ENCODE measurements at places on chromosomes 5 and 9. TPM values are rescaled to one million over a fixed set of nuclear protein-coding genes. Genes with fewer than 3 reads are reported as not detected.

GABBR2 gene
- total RNA-seq, result not detected

CDKN2A gene
- total RNA-seq, result 10.3 TPM

CYLC2 gene
- not detected for total RNA-seq

- H3K36me3 ChIP-seq, result no peaks in the 10 kb centered on the region
- DNase-seq, result no peak
- H3K4me1 ChIP-seq, result no peaks in the 10 kb centered on the region
- no peaks in the 10 kb centered on the region for H3K27me3 ChIP-seq
- no peak overlapping the region for H3K27ac ChIP-seq
Observed at GRCh38 chr9:31541721-31542281, 842.6 kb upstream of the ACO1 start.

DNA sequence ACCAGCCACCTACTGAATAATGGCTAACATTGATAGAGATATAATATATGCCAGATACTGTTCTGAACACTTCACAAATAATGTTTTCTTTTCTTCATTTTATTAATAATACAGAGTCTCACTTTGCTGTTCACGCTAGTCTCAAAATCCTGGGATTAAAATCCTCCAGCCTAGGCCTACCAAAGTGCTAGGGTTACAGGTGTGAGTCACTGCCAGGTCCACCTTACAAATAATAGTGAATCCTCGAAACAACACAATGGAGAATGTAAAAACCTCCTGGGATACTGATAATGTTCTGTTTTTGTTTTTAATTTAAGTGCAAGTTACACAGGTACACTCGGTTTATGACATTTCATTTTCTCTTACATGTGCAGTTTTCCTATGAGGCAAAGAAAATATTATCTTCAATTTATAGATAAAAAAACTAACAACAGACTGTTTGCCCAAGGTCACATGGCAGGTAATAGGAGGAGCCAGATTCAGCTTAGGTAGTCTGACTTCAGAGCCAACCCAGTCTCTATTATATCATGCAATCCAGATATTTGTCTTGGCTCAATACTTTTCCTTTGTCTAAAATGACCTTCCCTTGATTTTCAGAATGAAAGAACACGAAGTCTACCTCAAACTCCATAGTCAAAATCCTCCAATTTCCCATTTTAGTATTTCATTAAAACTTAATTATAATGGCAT lies 7.8 kb downstream of the ZFR start:
- no peaks in the 10 kb centered on the region for H3K36me3 ChIP-seq
- H3K4me1 ChIP-seq, result peaks cover 29% of the 10 kb centered on the region
- no peak overlapping the region for H3K4me3 ChIP-seq
- no peaks in the 10 kb centered on the region for H3K27me3 ChIP-seq

GRCh38 chr9:71985297-71985911 lies 74.0 kb downstream of the C9orf85 start:
- H3K4me3 ChIP-seq, result no peak overlapping the region
- H3K27ac ChIP-seq, result no peak overlapping the region
- H3K36me3 ChIP-seq, result no peaks in the 10 kb centered on the region
- H3K4me1 ChIP-seq, result no peaks in the 10 kb centered on the region

DNA sequence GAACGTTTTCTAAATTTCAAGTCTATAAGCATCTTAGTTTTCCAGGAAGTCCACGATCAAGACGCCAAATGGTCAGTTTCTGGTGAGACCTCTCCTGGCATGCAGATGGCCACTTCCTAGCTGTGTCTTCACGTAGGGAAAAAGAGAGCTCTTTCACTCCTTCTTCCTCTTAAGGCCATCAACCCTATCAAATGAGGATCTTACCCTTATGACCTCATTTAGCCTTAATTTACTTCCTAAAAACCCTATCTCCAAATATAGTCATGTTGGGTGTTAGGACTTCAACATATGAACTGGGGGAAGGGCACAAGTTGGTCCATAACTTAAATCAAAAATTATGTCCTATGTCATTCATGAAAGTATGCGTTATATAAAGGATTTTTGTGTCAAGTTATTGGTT lies 229.5 kb downstream of the ARL15 start:
- H3K27me3 ChIP-seq, result no peaks in the 10 kb centered on the region
- H3K4me3 ChIP-seq, result no peak overlapping the region
- no peaks in the 10 kb centered on the region for H3K36me3 ChIP-seq
- no peak for DNase-seq
- H3K27ac ChIP-seq, result no peak overlapping the region
- no peaks in the 10 kb centered on the region for H3K4me1 ChIP-seq

- DNase-seq, result no peak
- H3K4me3 ChIP-seq, result no peak overlapping the region
- peaks cover 6% of the 10 kb centered on the region for H3K4me1 ChIP-seq
- H3K36me3 ChIP-seq, result no peaks in the 10 kb centered on the region
- no peaks in the 10 kb centered on the region for H3K27me3 ChIP-seq
Observed at GRCh38 chr9:91500509-91501014, 76.9 kb upstream of the NFIL3 start.

GRCh38 chr5:110105692-110106091 lies 416.0 kb downstream of the MAN2A1 start:
- H3K27ac ChIP-seq, result no peak overlapping the region
- DNase-seq, result peak; percentile 48
- H3K36me3 ChIP-seq, result no peaks in the 10 kb centered on the region
- H3K4me3 ChIP-seq, result no peak overlapping the region
- H3K4me1 ChIP-seq, result peaks cover 29% of the 10 kb centered on the region

DNA sequence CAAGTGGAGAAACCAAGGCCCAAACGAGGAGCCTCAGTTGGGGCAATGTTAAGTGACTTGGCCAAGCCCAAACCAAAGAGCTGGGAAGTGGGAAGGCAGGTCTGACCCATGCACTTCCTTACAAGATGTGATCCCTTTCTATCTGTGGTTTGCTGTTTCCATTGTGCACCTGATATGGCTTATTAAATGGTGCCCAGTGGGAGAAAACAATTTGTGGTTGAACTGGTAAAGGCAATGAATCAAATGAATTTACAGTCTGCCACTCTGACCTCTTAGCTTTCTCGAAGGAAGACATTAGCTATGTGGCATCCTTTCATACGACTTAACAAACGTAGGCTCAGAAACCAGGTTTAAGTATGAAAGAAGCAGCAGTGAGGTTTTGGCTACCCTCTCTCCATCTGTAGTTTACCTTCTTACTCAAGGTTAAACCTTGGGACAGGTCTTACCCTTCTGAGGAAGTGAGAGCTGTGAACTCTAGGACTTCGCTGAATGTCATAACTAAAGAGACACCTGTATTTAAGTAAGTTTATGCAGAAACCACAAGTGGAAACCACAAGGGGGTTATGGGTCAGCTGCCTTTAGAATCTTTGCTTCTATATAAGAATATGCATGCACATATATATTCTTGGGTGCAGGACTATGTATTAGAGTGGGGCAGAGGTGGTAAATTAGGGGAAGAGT lies 100.5 kb upstream of the SPATA31D4 start:
- H3K4me1 ChIP-seq, result no peaks in the 10 kb centered on the region
- no peaks in the 10 kb centered on the region for H3K36me3 ChIP-seq
- no peak for DNase-seq
- no peak overlapping the region for H3K27ac ChIP-seq
- no peak overlapping the region for H3K4me3 ChIP-seq

DNA sequence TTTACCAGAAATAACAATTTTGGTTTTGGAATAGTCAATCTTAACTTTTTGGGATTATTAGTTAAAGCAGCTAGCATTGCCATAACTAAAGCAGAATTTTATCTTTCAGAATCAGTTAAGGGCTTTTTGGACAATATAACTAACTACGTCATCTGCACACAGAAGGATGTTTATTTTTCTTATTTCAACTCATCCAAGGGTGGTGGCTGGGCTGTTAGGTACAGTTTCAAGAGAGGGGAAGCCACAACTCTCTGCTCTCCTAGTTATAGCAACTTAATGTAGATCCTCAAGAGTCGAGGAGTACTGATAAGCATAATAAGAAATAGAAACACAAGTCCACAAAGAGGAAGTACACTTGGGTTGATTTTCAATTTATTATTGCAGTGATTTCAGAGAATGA lies 65.6 kb downstream of the ANKRD55 start:
- H3K4me1 ChIP-seq, result peaks cover 32% of the 10 kb centered on the region
- H3K36me3 ChIP-seq, result no peaks in the 10 kb centered on the region
- H3K27me3 ChIP-seq, result no peaks in the 10 kb centered on the region
- DNase-seq, result no peak
- no peak overlapping the region for H3K27ac ChIP-seq
- H3K4me3 ChIP-seq, result no peak overlapping the region

DNA sequence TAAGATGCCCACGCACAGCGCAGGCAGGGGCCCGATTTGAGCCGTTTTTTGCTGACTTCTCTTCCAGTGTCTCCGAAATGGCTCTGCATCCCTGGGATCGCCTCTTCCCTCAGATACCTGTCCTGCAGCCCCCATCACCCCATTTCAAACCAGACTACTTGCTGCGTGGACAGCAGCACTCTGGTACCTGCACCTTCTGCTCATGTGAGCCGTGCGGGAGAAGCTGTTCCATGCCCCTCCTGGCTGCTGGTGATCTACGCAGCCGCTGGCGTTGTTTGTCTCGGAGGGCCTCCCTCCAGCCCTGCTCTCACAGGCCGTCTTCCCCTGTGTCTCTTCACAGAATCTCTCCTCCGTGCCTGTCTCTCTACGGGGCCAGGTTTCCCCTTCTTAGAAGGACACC lies 13.4 kb downstream of the CEP72 start:
- H3K4me1 ChIP-seq, result no peaks in the 10 kb centered on the region
- H3K27ac ChIP-seq, result no peak overlapping the region
- DNase-seq, result no peak
- peaks cover 2% of the 10 kb centered on the region for H3K36me3 ChIP-seq
- no peak overlapping the region for H3K4me3 ChIP-seq
- H3K27me3 ChIP-seq, result no peaks in the 10 kb centered on the region

GRCh38 chr9:133656211-133657119 lies 20.3 kb downstream of the DBH start:
- no peaks in the 10 kb centered on the region for H3K4me1 ChIP-seq
- no peaks in the 10 kb centered on the region for H3K36me3 ChIP-seq
- no peak for DNase-seq
- H3K27ac ChIP-seq, result no peak overlapping the region

DNA sequence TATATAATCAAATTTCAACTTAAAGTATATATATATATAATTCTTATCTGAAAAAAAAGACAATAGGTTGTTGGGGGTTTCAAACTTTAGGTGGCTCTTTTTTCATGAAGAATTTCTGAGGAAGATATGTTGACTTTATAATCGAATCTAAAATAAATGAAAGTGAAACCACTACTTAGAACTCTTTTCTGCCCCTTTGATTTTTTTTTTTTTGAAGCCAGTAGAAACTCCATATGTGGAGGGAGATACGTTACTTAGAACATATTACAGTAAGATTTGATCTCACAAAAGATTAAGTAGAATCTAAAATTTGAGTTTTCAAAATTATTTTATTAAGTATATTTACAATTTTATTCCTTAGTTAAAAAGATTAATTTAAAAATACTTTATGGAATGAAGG lies 96.9 kb downstream of the ATG10 start:
- H3K36me3 ChIP-seq, result no peaks in the 10 kb centered on the region
- no peaks in the 10 kb centered on the region for H3K27me3 ChIP-seq
- H3K4me1 ChIP-seq, result peaks cover 5% of the 10 kb centered on the region
- peak overlapping the region; percentile 14 for H3K4me3 ChIP-seq
- no peak overlapping the region for H3K27ac ChIP-seq

DNA sequence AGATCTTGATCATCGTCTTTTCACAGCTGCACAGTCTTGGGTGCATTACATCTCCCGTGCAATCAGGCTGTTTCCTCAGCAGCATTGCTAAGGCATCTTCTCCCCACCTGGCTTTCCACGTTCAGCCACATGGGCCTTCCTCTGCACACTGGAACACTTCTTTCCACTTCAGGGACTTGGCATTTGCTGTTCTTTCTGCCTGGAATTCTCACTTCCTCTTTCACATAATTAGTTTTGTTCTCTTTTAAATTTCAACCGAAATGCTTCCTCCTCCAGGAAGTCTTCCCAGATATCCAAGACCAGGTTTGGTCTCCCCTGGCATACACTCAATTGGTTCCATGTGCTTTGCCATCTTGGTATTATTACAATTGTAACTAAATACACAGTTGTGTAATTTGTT lies 43.8 kb downstream of the WHRN start:
- DNase-seq, result no peak
- H3K36me3 ChIP-seq, result no peaks in the 10 kb centered on the region
- H3K27ac ChIP-seq, result no peak overlapping the region
- H3K4me1 ChIP-seq, result no peaks in the 10 kb centered on the region

- H3K27me3 ChIP-seq, result no peaks in the 10 kb centered on the region
- no peak for DNase-seq
- no peaks in the 10 kb centered on the region for H3K36me3 ChIP-seq
- H3K4me3 ChIP-seq, result no peak overlapping the region
- H3K27ac ChIP-seq, result no peak overlapping the region
Observed at GRCh38 chr9:3708751-3709150, 182.9 kb upstream of the RFX3 start.

GRCh38 chr5:61228691-61229280 lies 66.5 kb upstream of the SMIM15 start:
- H3K27me3 ChIP-seq, result no peaks in the 10 kb centered on the region
- peaks cover 4% of the 10 kb centered on the region for H3K4me1 ChIP-seq
- H3K4me3 ChIP-seq, result peak overlapping the region; percentile 28
- H3K27ac ChIP-seq, result no peak overlapping the region
- no peaks in the 10 kb centered on the region for H3K36me3 ChIP-seq
- no peak for DNase-seq

- peak overlapping the region; percentile 77 for H3K27ac ChIP-seq
- H3K4me1 ChIP-seq, result no peaks in the 10 kb centered on the region
- H3K4me3 ChIP-seq, result no peak overlapping the region
- no peak for DNase-seq
- no peaks in the 10 kb centered on the region for H3K36me3 ChIP-seq
- no peaks in the 10 kb centered on the region for H3K27me3 ChIP-seq
Observed at GRCh38 chr5:127042593-127042992, 12.2 kb upstream of the MARCHF3 start.

GRCh38 chr9:127942216-127943010 lies 4.8 kb upstream of the DPM2 start:
- no peak overlapping the region for H3K27ac ChIP-seq
- peaks cover 10% of the 10 kb centered on the region for H3K4me1 ChIP-seq
- no peak for DNase-seq
- no peaks in the 10 kb centered on the region for H3K27me3 ChIP-seq
- H3K4me3 ChIP-seq, result no peak overlapping the region

DNA sequence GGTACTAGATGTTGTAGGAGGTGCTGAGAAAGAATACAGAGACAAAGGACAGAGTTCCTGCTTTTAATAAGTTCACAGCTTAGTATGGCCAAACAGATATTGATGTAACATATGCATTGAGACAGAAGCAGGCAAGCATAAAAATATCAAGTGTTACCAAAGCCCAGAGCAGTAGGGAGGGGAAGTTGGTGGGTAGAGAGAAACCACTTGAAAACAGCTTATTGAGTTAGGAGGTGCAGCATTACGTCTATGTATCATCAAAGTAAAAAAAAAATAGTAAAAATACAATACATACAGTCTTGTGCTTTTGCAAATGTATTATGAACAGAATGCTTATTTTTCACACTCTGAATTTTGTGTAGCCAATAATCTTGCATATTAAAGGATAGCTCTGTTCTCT lies 441.8 kb upstream of the SGCD start:
- H3K27ac ChIP-seq, result no peak overlapping the region
- no peaks in the 10 kb centered on the region for H3K4me1 ChIP-seq
- no peaks in the 10 kb centered on the region for H3K27me3 ChIP-seq
- no peaks in the 10 kb centered on the region for H3K36me3 ChIP-seq
- no peak overlapping the region for H3K4me3 ChIP-seq
- DNase-seq, result no peak

Data from thoracic aorta (tissue), 2 donors.